ENCODE measurements at places on chromosomes 2 and 18. TPM values are rescaled to one million over a fixed set of nuclear protein-coding genes. Genes with fewer than 3 reads are reported as not detected.
A peak's percentile ranks its signal among the peaks of the same experiment; 100 is the strongest.

- peaks cover 55% of the 10 kb centered on the region for H3K36me3 ChIP-seq
- H3K4me1 ChIP-seq = peaks cover 3% of the 10 kb centered on the region
- H3K4me3 ChIP-seq = no peak overlapping the region
- H3K27ac ChIP-seq = no peak overlapping the region
These were observed 58.1 kb upstream of the SDC1 start for GRCh38 chr2:20282916-20283592.

GRCh38 chr2:220178991-220179695 lies 551.7 kb downstream of the SLC4A3 start:
- H3K27me3 ChIP-seq = no peaks in the 10 kb centered on the region
- DNase-seq = no peak
- H3K4me1 ChIP-seq = no peaks in the 10 kb centered on the region
- no peak overlapping the region for H3K27ac ChIP-seq
- no peaks in the 10 kb centered on the region for H3K36me3 ChIP-seq

Gene MOCOS
- total RNA-seq = 26.2 TPM

GRCh38 chr2:219661197-219661954 lies 33.9 kb downstream of the SLC4A3 start:
- DNase-seq = no peak
- no peaks in the 10 kb centered on the region for H3K27me3 ChIP-seq
- H3K4me3 ChIP-seq = no peak overlapping the region
- no peak overlapping the region for H3K27ac ChIP-seq
- H3K36me3 ChIP-seq = no peaks in the 10 kb centered on the region

- H3K4me3 ChIP-seq = no peak overlapping the region
- H3K27me3 ChIP-seq = no peaks in the 10 kb centered on the region
- no peaks in the 10 kb centered on the region for H3K36me3 ChIP-seq
- H3K27ac ChIP-seq = no peak overlapping the region
- H3K4me1 ChIP-seq = no peaks in the 10 kb centered on the region
These were observed 169.9 kb downstream of the MC4R start for GRCh38 chr18:60202708-60203107.

Gene VWC2L
- not detected for total RNA-seq

DNA sequence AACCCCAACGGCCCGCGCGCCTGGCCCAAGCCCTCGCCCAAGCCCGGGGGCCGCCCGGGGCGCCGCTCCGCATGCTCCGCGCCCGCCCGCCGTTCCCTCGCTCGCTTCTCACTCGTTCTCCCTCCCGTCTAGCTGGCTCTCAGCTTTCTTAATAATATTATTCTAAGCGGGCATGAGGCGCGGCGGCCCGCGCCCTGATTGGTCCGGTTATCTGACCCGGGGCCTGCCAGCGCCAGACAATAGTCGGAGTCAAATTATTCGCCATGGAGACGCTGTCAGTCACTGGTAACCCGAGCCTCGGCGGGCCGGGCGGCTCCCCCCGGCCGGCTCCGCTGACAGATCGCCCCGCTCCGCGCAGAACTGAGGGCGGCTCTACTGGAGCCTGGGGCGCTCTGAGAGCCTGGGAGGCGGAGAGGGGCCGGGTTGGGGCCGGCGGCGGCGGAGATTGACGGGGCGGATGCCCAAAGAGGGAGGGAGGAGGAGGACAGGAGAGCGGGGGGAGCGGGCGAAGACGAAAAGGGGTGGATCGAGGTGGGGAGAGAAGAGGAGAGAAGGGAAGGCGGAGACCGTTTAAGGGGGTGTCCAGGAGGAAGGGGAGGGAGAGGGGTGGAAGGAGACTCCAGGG lies at the start of gene SIX2:
SIX2 (minus strand) TSS at position 150 of the 625 bp plus-strand sequence. CDS start 342 bp downstream, outside the sequence.
- H3K4me1 ChIP-seq = 0 out of 2 replicates have a peak, but pooled peaks cover 4% of the 10 kb centered on the region
- H3K36me3 ChIP-seq = no peaks in the 10 kb centered on the region
- peaks cover 39% of the 10 kb centered on the region for H3K27me3 ChIP-seq
- peak within 1 kb of the TSS; percentile 73 for H3K4me3 ChIP-seq

GRCh38 chr2:21415234-21415633 lies 291.5 kb downstream of the TDRD15 start:
- H3K36me3 ChIP-seq = no peaks in the 10 kb centered on the region
- no peak for DNase-seq
- no peaks in the 10 kb centered on the region for H3K4me1 ChIP-seq
- H3K27ac ChIP-seq = no peak overlapping the region

Data from GM23248 (cell line).